ENCODE measurements at places on chromosomes 6 and 20. TPM values are rescaled to one million over a fixed set of nuclear protein-coding genes. Genes with fewer than 3 reads are reported as not detected.

Gene PROCR
- 51.9 TPM for total RNA-seq

- DNase-seq: no peak
Measured at GRCh38 chr6:109595998-109596397, 95.0 kb downstream of the AK9 start.

GRCh38 chr20:63831993-63832686 is 1.1 kb upstream of the ZBTB46 start:
- peak; percentile 48 for DNase-seq

Gene STX11
- 1.4 TPM for total RNA-seq

Gene MRPS26
- total RNA-seq: 46.1 TPM

DNA sequence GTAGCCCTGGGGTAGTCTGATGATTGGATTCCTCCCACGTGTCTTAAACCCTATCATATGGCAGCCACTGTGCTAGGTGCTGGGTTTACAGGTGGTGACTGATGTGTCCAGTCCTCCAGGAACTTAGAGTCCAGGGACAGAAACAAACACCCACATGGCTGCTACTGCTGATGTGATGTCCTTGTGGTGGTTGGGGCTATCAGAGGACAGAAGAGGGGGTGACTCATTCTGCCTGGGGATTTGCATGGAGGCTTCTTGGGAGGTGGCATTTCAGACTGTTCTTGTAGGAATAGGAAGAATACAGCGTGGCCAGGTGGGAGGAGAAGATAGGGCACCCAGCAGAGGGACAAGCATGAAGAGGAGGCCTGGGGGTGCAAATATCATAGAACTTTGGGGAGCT is 9.8 kb downstream of the RAET1G start:
- DNase-seq: no peak

GRCh38 chr6:25971187-25971821 is 8.7 kb downstream of the TRIM38 start:
- DNase-seq: peak; percentile 22

GRCh38 chr6:142740449-142740848 is 204.5 kb downstream of the HIVEP2 start:
- no peak for DNase-seq

DNA sequence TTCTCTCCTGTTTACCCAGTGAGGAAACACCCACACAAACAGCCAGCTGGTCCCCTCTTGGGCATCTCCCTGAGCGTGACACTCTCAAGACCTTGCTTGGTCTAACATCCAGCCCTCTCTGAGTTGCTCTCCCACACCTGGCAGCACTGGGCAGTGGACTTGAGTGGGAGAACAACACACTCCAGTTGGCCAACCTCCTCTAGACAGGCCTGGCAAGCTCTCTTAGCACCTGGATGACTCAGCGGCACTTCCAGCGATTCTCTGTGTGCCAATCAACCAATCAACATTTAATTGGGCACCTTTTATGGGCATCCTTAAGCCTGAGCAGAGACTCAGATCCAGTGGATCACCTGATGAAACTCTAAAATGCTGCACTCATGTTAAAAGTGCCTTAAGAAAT is 76.6 kb upstream of the QKI start:
- no peak for DNase-seq

DNA sequence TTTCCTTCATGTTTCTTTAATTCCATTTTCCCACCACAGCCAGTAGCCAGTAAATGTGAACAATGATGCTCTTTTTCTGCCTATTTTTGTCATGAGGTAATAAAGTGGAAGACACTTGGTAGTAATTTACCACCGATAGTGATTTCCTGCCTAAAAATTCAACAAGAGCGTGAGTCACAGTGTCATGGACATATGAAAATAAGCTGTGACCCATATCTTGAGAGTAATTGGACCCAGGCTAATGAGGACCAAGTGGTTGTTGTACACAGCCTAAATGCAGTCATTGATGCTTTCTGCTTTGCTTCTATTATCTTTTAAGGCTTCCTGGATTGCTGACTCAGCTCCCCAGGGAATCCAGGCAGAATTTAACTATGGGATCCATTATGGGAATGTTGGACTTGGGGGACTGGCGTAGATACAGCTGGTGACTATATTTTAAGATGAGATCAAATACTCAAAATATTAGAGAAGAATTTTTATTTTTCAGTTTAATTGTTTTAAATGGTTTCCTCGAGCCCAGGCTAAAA is 265.9 kb upstream of the FERMT1 start:
- no peak for DNase-seq

Gene CPXM1
- 41.5 TPM for total RNA-seq

Gene NRSN1
- not detected for total RNA-seq

- DNase-seq: no peak
Measured at GRCh38 chr6:56363796-56364430, 116.5 kb upstream of the COL21A1 start.

DNA sequence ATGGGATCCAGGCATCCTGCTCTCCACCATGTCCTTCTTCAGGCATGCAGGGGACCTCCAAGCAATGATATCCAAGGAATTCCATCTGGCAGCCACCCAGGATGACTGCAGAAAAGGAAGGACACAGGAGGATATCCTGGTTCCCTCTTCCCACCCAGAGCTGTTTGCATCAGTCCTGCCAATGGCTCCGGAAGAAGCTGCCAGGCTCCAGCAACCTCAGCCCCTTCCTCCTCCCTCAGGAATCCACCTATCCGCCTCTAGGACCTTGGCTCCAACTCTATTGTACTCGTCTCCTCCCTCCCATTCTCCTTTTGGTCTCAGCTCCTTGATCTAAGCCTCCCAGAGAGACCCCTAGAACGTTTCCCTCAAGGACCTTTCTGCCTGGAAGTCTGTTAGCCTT is 733 bp upstream of the PSORS1C2 start:
- DNase-seq: peak; percentile 23

Gene PPIL6
- total RNA-seq: 5.9 TPM

- DNase-seq: no peak
Measured at GRCh38 chr6:43871933-43872332, 101.9 kb downstream of the VEGFA start.

DNA sequence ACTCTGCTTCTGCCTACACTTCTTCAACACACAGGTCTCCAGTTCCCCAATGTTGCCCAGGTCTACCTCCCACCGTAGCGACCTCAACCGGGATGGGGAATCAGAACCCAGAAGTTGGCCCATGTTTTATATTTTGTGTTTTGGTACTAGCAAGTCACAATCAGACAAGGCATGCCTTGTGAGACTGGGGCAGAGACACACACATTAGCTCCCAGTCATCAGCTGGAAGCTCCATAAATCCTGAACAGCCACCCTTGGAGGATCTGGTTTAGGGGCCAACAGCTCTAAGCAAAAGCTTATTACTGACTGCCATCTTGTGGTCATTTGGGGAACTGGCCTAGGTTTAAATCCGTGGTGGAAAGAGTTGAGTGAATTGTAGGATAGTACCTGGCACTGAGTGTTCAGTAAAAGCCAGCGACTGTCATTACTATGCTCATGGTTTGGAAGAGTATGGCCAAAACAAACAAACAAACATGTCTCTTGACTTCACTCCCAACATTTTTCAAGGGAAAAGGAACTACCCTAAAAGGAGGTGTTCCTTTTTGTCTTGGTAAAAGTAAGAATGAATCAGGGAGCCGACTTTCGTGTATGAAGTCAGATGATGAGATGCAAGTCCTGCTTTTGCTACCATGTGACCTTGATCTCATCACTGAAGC is 40.5 kb downstream of the PIM1 start:
- DNase-seq: peak; percentile 90

DNA sequence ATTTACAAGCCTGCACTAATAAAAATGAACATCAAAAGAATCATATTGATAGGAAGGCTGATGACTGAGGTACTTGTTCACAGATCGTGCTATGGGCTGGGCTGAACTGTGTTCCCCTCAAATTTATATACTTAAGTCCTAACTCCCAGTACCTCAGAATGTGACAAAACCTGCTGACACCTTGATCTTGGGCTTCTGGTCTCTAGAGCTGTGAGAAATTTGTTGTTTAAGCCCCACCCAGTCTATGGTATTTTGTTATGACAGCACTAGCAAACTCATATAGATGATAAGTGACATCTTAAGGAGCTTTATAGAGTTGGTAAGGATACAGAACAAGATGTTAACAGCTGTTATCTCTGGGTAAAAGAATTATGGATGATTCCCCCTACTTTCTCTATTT is 13.8 kb downstream of the UBE2V1 start:
- DNase-seq: no peak

All from muscle of leg (tissue), 16 donors.